Activated CD4-positive, alpha-beta T cell treated with anti-CD3 and anti-CD28 coated beads, Interleukin-10, Interleukin-2, amounts not matched to agents 100 ng/mL and 50 ng/mL, durations not matched to agents 16 hours and 8 hours (primary cell): ENCODE measurements at places on chromosomes 11 and 22.

DNA sequence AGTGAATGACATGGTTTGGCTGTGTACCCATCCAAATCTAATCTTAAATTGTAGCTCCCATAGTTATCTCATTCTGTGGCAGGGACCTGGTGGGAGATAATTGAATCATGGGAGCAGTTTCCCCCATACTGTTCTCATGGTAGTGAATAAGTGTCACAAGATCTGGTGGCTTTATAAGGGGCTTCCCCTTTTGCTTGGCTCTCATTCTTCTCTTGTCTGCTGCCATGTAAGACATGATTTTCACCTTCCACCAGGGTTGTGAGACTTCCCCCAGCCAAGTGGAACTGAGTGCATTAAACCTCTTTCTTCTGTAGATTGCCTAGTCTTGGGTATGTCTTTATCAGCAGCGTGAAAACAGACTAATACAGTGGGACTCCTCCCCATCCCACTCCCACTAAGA, 11.1 kb downstream of the OR5A2 start:
- no peak for DNase-seq

- DNase-seq, result no peak
Measured at GRCh38 chr11:34300026-34300925, 57.5 kb downstream of the ABTB2 start.

- no peak for DNase-seq
Measured at GRCh38 chr11:95884376-95884775, 39.5 kb downstream of the MTMR2 start.

GRCh38 chr22:39392341-39392948, 7.1 kb upstream of the TAB1 start:
- no peak for DNase-seq

DNA sequence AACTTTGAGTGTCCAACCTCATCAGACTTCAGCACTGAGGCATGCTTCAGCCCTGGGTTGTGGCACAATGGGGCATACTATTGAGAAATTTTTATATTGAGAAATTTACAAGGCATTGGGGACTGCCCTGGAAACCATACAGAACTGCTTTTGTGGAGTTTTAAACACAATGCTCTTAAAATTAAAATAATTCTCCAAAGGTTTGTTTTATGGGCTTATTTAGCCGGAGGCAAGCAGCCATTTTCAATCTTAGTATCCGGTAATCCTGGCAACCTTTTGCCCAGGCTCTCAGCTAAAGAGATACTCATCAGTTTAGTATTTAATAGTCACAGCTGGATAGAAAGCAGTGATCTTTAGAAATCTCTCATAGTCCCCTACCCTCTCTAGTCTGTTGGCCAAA, 3.1 kb upstream of the EXPH5 start:
- no peak for DNase-seq

DNA sequence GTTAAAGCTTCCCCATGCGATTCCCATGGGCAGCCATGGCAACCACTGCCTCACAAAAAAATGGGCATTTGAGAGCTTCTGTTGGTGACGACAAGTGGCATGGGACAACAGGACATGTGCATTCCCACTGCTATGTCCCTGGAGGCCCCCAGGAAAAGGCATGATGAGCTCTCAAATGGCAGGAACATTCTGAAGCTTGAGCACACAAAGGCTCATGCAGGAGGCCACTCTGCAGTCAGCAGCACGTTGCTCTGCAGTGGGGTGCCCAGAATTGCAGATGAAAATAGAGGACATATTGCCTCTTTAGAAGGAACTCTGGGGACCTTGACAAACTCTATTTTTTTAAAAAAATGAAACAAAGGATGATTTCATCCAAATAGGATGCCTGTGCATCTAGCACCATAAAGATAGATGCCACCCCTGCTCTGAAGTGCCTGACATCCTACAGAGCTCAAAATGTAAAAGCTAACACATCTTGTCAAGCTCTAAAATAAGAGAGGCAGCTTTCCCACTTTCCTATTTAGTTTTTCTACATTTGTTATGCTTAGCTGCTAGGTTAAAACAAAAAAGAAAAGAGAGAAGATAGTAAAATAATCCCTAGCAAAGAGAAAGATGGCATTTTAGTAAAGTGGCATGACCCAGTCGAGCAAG, 277.6 kb upstream of the ZC3H12C start:
- no peak for DNase-seq

DNA sequence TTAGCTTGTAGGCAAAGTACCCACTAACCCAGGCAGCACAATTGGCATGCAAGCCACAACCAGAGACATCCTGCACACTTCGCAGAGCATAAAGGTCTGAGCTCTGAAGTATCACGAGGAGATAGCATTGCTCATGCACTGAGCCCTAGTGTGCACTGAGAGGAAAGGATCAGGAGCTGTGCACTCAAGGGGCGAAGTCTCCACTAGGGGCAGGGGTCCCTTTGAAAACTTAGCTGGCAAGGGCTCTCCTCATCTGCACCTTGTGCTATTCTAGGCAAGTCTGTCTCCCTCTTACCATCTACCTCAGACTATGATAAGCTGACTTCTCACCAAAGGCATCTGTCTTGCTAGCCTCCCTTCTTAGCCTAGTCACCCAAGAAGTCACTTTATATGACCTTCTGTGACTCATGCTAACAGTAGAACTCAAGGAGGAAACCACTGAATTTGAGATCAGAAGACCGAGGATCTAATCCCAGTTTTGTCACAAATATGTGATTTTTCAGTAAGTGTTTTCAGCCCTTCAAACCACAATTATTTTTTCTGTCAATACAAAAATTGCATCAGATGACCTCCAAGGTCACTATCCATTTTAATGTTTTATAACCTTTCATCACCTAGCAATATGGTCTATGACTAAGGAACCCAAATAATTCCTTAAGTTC, 1078.0 kb downstream of the NTM start:
- DNase-seq, result no peak

- DNase-seq, result no peak
Measured at GRCh38 chr11:82216927-82217570, 516.6 kb downstream of the FAM181B start.

- DNase-seq, result no peak
Measured at GRCh38 chr22:32714458-32715430, 86.8 kb upstream of the TIMP3 start.

GRCh38 chr22:30286813-30287647, 2.3 kb downstream of the CASTOR1 start:
- peak; percentile 90 for DNase-seq

- DNase-seq, result no peak
Measured at GRCh38 chr11:131615611-131616010, 245.2 kb downstream of the NTM start.

DNA sequence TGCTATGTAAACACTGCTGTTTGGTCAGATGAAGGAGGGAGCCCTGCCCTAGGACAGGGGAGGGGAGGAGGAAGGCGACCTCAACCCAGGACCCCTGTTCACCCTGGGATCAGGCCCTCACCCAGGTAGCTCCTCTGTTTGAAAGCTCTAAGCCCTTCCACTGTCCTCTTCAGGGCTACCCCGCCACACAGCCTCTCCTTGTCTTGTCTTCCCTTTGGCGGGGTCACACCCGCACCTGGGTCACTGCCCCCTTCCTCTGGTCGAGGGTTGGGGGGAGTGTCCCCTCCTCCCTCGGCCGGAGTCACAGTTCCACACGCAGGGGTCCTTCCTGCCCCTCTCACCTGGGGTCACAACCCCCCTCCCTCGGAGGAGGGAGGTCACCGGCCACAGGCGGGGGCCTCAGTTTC, 463 bp upstream of the PTPMT1 start:
- no peak for DNase-seq

DNA sequence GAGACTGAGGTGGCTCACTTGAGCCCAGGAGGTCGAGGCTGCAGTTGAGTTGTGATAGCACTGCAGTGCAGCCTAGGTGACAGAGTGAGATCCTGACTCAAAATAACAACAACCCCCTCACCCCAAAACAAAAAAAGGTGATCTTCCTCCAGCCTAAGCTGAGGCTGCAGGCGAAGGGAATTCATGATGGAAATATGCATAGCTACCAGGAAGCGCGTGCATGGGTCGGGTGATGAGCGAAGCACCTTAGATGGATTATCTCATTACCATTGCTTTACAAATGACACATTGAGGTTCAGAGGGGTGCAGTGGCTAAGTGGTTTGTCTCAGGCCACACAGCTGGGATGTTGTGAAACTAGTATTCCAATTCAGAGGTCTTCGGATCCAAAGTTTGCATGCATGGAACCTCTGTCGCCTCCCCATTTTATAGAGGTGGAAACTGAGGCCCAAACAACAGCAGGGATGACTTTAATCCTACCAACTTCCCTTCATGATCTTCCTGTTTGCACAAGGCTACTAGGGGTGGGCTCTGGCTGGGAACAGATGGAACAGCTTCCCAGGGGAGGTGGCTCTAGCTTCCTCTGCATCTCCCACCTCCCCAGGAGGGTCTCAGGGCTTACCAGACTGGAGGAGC, 4.6 kb downstream of the SLC29A2 start:
- no peak for DNase-seq

DNA sequence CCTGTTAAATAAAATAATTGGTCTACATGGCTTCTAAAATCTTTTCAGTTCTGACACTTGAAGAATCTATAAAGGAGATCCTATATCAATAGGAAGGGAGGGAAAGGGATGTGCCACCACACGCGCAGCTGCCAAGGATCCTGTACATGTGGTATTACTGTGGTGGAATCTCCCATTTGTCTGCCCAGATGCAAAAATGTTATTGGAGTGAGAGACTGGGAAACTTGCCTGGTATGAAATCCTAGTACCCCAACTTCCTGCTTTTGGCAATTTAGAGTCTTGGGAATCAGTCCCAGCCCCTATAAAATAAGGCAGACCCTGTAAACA, 81.9 kb upstream of the PICALM start:
- DNase-seq, result no peak

DNA sequence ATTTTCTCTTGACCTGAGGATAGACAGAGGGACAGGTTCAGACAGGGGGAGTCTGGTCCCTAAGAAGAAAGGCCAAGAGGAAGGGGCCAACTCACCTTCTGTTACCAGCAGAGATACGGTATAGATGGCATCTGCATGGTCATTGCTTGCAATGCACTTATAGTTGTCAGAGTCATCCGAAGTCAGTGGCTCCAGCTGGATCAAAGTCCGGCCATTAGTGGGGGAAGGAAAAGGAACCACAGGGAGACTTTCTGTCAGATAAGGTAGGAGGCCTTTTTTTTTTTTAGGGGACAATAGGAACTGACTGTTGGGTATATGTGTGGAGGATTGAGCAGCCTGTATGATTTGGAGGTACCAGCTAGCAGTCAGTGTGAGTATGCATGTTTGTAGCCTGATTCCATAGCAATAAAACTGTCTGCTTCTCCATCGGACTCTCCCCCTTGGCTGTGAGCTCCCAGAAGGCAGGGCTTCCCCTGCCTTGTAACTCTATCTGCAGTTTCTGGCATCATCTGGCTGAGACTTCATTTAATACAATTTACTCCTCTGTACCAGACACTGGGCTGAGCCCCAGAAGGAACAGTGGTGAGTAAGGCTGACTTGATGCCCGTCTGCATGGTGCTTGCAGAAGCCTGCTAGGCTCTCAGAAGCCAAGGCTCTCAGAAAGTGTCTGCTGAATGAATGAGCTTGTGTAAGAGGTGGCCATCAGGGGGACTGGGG, 5.7 kb downstream of the IGSF22 start:
- no peak for DNase-seq

DNA sequence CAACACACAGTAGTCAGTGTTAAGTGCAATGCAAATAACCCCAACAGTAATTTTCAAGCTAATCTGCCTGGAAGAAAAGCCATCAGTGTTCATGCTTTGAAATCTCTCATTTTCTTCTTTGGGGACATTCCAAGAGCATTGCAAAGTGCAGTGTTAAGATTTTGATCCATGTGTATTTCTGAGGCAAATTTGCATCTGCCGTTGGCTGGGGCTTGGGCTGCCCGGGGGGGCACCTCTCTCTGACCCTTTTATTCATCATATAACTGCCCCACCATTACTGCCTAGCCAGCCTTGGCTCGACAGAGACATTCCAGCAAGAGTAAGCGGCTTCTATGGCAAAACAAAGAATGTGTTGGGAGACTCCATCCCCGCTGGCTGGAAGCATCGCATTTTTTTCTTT, 483.5 kb downstream of the BRD1 start:
- DNase-seq, result no peak

DNA sequence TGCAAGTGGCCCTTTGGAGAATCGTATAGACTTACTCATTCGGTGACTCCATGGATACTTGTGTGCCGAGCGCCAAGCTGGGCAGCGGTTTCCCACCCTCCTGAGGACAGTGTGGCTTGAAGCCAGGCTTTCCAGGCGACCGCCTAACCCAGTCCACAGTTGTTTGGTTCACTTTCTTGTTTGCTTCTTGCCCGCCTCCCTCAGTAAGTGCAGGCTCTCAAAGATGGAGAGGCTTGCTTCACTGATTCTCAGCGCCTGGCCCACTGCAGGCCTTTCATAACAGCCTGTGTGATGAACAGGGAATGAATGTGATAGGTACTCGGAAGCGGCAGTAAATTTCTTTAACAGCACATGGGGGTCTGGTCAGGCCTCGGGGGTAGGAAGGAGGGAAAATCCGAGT, 11.2 kb upstream of the MDK start:
- DNase-seq, result no peak

GRCh38 chr11:1734641-1735081, 15.7 kb downstream of the IFITM10 start:
- no peak for DNase-seq

DNA sequence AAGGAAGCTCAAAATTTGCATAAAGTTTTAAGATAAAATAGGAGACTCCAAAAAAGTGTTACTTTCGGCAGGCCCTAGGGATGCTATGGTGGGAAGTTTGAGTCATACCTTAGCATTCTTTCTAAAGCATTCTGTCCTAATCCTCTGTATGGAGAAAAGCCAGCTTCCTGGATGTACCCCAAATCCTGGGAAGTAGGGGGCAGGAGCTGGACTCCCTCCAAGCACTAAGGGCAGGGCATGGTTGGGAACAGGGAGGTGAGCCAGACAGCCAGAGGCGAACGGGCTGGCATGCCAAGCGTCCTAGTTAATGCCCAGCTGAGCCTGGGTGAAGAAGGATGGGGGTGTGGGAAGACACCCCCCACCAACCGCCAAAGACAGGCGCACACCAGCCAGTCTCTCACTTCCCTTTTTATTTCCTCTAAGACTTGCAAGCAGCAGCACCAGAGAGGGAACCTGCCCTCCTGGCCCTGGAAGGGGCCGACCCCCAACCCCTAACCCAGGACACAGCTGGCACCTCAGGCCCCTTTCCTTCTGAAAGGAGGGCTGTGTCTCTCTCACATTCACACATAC, 23.9 kb downstream of the RTN4RL2 start:
- DNase-seq, result no peak

DNA sequence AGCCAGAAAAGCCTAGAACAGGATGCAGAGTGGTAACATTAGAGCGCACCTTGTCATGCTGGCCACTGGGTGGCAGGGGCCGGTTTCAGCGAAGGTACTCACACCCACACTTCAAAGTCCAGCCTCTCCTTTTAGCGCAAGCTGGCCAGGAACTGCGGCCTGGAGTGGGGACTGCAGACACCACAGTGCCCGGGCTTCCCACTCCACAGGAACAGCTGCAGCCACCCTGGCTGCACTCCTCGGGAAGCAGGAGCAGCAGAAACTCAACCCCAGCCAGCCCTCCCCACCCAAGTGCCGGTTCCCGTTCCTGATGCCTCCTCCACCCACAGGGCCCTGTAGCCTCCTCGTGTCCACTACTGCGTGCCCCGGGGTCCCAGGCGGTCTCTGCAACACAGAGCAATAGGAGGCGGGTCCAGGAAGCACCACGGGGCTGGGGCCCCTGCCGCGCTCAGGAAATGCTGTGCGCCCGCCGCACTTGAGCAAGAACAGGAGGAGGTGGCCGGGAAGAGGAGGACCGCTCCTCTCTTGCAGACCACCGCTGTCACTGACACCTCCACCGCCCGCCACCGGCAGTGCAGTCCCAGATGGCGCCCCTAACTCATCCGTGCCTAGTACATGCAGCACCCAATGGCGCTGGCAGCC, 2.2 kb downstream of the RFPL2 start:
- DNase-seq, result peak; percentile 48

- no peak for DNase-seq
Measured at GRCh38 chr11:100709233-100709957, 22.3 kb downstream of the ARHGAP42 start.

GRCh38 chr22:39353346-39353745, 3.6 kb downstream of the SYNGR1 start:
- no peak for DNase-seq
